Right atrium auricular region (tissue), 2 donors: ENCODE measurements at places on chromosomes 2 and 18.

DNA sequence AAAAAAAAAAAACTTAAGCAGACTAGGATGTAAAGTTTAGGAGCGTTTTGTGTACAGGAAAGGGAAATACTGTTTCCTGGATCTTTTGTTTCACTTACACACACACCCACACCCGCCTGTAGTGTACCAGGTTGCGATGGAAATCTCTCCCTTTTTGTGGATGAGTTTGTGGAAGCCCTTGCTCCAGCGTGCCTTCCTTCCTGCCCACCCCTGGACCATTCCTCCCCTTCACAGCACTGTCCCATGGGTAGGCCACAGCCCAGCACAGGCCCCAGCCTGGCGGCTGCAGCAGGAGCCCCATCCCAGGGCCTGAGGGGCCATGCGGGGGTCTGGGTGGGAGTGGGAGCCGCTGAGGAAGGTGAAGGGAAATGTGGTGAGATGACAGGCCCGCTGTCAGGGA is 15.1 kb downstream of the MALL start:
- no peak for DNase-seq

DNA sequence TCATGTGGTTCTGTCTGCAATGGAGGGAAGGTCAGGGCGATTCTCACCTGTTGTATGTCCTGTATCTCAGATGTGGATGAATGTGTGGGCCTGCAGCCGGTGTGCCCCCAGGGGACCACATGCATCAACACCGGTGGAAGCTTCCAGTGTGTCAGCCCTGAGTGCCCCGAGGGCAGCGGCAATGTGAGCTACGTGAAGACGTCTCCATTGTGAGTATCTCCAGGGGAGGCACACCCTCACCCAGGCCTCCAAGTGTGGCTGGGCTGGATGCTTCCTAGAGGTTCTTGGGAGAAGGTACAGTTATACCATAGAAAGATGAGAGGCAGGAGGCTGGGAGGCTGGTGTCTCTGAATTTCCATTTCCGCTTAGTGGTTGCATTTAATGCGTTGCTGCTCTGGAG is 46.9 kb downstream of the FBLN7 start:
- DNase-seq: no peak

DNA sequence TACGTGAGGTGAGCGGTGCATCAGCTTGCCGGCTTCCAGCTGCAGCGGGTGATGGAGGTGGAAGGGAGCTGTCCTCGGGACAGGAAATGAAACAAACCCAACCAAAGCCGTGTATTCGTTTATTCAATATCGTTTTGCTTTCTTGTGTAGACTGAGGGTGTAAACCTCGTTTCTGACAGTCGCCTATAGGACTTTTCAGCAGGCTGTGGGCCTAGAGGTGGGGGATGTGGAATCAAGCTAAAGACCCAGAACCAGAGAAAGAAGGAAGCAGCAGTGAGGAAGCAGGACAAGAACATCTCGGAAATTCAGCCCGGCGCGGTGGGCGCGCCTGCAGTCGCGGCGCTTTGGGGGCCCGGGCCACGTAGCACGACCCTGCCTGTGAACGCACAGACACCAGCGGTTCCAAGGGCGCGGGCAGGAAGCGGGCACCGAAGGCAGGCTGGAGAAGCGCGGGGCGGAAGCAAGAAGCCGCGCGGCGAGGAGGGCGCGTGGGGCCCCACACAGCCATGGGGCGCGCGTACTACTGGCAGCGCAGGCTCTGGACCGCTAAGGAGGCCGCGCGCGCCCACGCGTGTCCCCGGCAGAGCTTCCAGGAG is 755 bp upstream of the ATP9B start:
- no peak for DNase-seq

DNA sequence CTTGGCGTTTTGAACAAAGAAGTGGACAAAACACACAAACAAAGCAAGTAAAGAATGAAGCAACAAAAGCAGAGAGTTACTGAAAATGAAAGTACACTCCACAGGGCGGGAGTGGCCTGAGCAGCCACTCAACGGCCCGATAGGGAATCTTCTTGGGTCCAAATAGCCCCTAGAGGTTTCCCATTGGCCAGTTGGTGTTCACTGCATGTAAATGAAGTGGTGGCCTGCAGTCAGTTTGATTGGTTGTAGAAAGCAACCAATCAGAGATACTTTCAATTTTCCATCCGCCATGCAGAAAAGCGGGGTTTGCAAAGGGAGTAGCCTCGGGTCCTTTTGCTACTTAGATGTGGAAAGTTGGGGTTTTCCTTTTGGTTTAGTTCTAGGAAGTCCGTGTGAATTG is 31.6 kb downstream of the CYBRD1 start:
- DNase-seq: no peak

GRCh38 chr2:104332731-104333130 is 521.2 kb upstream of the POU3F3 start:
- DNase-seq: no peak

DNA sequence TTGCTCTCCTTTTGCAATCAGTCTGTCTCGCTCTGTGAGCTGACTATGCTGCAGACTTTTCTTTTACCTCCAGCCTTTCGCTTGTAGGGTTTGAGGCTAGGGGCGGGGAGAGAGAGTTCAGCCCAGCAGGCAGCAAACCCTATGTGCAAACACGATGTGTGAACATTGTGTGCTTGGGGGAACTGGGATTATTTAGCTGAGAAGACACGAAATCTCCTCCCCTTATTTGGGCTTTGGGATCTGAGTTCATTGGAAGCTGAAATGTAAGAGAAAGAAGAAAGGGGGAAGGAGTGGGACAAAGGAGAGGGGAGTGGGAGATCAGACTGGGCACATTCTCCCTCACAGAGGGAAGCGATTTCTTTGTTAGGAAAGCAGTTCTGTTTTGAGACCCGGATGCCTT is 189.6 kb upstream of the TNP1 start:
- DNase-seq: no peak
